ENCODE measurements at places on chromosomes 3 and 15.

GRCh38 chr3:180267202-180267843 lies 230.6 kb upstream of the PEX5L start:
- no peak for DNase-seq

GRCh38 chr15:65082303-65082953 lies 5.9 kb downstream of the KBTBD13 start:
- DNase-seq, result no peak

DNA sequence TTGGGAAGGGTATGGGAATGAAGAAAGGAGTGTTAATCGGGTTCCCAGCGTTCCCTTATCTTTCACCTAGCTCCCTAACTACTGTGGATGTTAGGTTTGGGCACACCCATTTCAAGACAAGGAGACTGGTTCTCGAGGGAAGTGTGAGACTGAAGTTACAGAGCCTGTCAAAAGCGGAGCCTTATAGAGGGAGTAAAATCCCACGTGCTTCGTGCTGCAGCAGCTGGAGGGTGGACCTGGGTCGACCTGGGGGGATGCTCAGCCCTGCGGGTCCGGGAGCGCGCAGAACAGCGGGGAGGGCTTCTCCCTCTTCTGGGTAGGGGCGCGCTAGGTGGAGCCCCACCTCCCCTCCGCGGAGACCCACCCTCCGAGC lies 314 bp upstream of the TMED3 start:
- DNase-seq, result no peak

- DNase-seq, result no peak
Measured at GRCh38 chr3:170605490-170605889, 19.6 kb upstream of the SLC7A14 start.

- DNase-seq, result no peak
Measured at GRCh38 chr3:168539909-168540308, 444.2 kb upstream of the GOLIM4 start.

DNA sequence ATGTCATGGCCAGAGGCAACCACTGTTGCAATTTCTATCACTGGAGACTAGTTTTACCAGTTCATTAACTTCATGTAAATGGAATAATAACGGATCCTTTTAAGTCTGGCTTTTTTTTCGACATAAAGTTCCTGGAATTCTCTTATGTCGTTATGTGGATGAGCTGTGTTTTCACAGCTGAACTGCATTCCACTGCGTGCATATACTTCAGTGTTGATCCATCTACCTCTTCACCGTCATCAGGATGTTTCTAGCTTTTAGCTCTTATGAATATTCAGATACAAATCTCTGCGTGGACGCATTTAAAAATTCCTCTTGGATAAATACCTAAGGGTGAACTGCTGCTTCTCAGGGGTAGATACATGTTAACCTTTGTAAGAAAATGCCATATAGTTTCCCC lies 15.6 kb upstream of the CYFIP1 start:
- DNase-seq, result no peak

GRCh38 chr3:156772588-156773206 lies 53.5 kb upstream of the LEKR1 start:
- DNase-seq, result no peak

- DNase-seq, result no peak
Measured at GRCh38 chr15:71702496-71702895, 107.9 kb upstream of the NR2E3 start.

GRCh38 chr3:4290272-4290893 lies 12.8 kb upstream of the SETMAR start:
- DNase-seq, result no peak

DNA sequence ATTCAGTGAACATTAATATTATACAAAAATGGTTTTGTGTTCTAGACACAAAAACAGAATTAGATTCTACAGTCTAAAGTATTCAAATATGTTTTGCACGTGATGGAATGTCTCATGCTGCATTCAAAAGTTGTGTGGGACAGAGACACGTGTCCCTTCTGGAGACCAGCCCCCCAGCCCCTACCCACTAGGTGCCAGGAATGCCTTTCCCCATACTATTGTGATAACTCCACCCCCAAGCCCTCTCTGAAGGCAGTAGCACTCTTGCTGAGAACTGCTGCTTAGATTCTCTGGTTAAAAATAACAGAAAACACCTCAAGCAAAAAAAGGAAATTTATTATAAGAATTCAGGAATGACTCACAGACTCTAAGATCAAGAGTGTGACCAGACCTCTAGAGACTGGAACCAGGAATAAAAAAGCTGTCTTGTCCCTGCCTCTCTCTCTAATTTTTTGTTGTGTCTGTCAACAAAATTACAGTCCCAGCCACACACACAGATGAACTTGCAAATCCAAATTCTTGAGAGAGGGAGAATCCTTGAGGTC lies 57.7 kb downstream of the PXYLP1 start:
- no peak for DNase-seq

DNA sequence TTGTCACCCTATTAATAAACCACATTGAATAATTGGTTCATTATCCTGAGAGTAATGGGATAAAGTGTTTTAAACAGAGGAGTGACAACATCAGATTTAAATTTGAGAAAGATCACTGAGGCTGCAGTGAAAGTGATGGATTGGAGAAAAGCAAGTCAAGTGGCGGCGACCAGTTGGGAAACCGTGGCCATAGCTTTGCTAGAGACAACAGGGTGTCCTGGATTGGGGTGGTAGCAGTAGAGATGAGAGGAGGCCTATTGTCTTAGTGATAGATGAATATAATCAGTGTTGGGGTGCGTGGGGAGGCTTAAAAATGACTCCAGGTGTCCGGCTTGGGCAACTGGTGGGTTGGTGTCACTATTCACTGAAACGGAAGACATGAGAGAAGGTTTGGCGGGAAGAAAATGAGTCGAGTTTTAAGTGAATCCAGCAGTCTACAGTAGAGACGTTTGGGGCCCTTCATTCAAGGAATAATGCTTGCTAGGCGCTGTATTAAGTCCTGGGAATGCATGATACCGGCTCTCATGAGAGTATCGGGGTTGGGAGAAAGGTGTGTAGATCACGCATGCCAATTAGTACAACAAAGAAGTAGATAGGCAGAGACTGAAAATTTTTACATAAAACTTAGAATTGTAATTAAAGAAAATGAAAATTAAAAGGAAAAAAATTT lies 819 bp downstream of the NEK4 start:
- no peak for DNase-seq

DNA sequence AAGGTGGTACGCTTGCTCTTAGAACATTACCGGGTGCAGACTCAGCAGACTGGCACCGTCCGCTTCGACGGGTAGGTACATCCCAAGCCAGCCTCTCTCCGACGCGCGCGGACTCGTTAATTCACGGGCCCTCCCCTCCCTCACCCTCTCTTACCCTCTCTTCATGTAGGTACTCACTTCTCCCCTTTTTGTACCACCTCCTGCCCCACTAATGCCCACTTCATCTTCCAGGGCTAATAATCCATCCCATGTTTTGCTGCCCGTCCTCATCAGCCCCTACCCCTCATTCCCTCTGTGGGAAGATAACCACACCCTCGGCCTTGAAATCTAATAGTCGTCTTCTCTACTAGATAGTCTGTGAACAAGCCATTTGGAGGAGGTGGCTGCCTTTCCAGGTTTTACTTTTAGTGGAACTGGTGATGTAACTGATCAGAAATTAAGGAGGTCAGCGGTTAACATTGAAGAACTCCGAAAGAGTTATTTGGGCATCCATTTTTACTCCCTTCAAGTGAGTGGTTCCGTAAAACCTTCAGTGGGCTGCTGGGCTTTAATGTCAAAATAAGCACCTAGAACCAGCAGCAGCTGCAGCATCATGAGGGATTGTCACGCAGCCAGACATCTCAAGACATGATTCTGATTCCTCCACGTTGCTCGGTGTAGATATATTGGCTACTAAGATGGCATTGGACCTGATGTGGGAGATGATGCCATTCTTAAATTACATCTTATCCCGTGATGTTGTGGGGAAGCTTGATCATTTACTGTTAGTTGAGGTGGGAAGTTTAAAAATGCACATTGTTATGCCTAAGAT lies 1.3 kb downstream of the FEM1B start:
- DNase-seq, result no peak

- no peak for DNase-seq
Measured at GRCh38 chr3:129211772-129212171, 28.1 kb upstream of the CNBP start.

DNA sequence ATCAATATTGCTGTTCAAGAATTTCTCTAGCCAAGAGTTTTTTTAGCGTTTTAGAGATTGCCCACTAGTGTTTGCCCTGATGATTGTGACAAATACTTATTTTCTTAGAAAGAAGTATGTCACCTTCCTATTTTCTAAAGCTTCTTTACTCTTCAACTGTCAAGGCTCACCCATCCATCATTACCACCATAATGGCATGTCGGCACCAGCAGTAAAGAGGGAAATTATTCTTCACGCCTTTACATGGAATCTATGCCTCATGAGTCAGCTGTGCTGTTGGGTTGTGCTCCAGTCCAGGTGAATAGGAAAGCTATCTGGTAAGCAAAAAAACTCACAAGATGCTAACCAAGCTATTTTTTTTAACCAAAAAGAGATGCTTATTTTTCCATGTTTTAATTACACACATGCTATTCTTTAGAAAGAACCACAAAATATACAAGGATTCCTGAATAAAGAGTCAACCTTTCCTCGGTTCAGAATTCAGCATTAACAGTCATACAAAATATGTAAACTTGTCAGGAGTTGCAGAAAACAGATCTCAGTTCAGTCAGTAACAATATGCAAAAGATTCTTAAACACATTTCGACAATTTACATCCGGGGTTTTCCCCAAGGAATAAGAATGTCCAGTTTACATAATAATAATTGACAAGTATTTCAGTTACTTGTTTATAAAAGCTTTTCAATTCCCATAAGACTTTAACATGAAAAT lies 128.0 kb downstream of the ATP8B4 start:
- no peak for DNase-seq
